ENCODE measurements at places on chromosomes 16 and 17. TPM values are rescaled to one million over a fixed set of nuclear protein-coding genes. Genes with fewer than 3 reads are reported as not detected.

DNA sequence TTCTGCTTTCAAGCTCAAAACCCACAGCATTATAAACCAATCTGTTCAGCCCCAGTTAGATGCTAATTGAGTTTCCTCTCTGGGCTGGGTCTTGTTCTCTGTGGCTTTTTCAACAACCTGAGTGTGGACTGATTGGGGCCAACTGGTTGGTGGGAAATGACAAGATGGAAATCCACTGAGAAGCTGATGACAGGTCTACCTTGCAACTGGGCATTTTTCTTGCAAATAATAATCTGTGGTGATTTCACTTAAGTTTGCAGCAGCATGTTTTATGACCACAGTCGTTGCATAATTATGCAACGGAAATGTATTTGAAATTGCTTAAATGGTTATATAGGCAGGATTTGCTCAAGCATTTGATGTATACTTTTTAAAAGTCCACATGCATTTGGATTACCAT lies 69.9 kb downstream of the AKAP1 start:
- no peak for DNase-seq

- peak; percentile 14 for DNase-seq
These were observed 1.7 kb upstream of the CDH11 start for GRCh38 chr16:65123396-65124211.

TPPP3 gene
- total RNA-seq: 3.8 TPM

FBXW10 gene
- under 0.01 TPM for total RNA-seq

HOXB6 gene
- total RNA-seq: 16.2 TPM

- DNase-seq: peak; percentile 61
These were observed 2.0 kb downstream of the POLR2A start for GRCh38 chr17:7486181-7486580.

HAS3 gene
- total RNA-seq: 0.26 TPM

CENPV gene
- 9.2 TPM for total RNA-seq

DNA sequence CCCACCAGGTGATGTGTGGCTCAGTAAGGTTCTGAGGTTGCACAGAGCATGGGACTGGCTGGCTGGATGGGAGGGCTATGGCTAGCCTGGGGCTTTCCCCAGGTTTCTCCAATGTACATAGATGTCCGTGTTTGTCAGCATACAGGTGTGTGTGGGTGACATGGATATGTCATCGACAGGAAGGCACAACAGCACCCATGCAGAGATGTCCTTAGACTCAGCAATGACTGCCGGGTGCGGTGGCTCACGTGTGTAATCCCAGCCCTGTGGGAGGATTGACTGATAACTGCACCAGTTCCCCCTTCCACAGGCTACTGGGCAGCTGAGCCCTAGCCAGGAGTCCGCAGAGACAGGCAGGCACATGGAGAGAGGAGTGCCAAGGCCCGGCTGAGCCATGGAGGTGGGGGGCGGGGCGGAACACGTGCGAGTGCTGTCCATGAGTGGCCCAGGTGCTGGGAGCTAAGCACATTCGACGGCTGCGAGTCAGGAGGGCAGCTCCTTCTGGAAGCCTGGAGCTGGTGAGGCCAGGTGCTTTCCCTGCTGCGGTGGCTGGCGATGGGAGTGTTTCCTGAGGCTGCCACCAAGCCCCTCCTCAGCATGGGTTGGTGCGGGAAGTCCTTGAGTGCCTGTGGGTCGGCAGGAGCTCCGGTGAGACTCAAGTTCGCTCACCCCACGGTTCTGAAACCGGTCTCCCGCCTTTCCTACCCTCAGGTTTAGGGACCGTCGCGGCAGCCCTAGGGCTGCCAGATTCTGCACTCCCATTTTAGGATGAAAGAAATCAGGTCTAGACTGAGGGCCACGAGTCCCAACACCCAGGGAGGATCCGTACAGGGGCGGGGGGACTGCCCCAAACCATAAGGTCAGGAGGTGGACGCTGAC lies 858 bp upstream of the ASPSCR1 start:
- DNase-seq: peak; percentile 15

DNA sequence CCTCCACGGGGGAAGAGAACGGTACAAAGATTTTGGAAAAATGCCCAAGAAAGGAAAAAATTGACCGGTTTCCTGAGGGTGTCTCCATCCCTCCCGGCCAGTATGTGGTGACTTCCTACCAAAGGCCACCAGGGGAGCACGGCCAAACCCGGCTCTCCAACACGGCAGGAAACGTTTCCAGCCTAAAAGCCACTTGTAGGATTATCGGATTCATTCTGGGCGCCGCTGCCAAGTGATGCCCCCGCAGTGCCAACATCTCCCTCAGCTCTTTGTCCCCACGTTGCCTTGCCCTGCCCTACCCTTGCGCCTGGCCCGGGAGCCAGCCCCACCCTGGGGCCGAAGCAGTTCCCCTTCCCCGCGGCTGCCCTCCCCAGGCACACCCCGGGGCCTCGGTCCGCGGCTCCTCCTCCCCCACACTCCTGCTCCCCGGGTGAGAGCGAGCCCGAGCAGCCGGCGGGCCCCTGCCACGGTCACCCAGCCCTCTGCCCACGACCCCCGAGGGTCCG lies 688 bp downstream of the CRK start:
- peak; percentile 70 for DNase-seq

DNA sequence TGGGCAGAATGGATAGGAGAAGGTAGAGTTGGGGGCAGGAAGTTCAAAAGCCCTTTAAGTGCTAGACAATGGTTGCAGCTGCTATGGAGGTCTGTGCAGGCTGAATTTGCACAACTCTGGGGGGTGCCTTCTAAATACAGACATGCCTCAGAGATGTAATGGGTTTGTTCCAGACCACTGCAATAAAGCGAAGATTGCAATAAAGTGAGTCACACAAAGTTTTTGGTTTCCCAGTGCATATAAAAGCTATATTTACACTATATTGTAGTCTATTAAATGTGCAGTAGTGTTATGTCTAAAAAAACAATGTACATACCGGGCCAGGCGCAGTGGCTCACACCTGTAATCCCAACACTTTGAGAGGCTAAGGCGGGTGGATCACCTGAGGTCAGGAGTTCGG lies 60.5 kb upstream of the MYOCD start:
- peak; percentile 81 for DNase-seq

ZSCAN10 gene
- total RNA-seq: not detected

MFAP4 gene
- 137 TPM for total RNA-seq

KRT34 gene
- total RNA-seq: under 0.01 TPM

- DNase-seq: no peak
These were observed 19.7 kb downstream of the ESRP2 start for GRCh38 chr16:68216240-68216639.

HASPIN gene
- 2.0 TPM for total RNA-seq

- DNase-seq: no peak
These were observed 198.5 kb downstream of the CYLD start for GRCh38 chr16:50940275-50940854.

TMEM186 gene
- 6.8 TPM for total RNA-seq

GRCh38 chr16:14057878-14058382 lies 13.2 kb upstream of the MRTFB start:
- DNase-seq: no peak

HEATR9 gene
- total RNA-seq: not detected

GRCh38 chr17:8563981-8564602 lies 66.4 kb downstream of the MYH10 start:
- DNase-seq: peak; percentile 27

DNA sequence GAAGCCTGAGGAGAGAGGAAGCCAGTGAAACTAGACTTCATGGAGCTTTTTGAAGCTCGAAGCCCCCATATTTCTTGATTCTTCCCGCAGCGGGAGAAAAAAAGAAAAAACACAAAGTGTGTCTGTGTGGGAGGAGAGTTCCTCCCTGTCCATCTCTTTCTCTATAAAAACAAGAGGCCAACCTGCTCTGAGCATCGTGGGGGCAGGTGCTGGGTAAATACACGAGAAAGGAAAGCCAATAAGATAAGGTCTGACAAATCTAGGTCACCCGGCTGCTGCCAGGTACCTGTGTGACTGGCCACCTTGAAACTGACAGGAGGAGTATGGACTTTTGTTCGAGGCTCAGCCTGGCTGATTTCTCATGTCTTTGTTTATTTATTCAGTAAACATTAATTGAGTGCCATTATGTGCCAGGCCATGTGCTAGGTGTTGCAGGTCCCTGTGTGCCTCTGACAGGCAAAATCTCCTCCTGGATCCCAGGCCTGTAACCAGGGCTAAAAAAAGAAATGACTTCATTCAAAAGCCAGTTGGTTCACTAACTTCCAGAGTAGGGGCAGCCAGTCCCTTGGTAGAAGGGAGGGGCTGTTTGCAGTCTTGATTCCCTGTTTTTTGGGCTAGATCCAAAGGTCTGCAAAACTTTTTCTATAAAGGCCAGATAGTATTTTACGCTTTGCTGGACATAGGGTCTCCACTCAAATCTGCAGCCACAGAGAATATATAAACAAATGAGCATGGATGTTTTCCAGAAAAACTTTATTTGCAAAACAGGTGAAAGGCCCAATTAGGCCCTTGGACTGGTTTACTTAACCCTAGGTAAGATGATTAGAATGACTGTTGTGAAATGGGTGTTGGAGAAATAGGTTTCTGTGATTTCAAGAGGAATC lies 35.6 kb downstream of the YPEL2 start:
- peak; percentile 83 for DNase-seq

- no peak for DNase-seq
These were observed 333.4 kb downstream of the MAF start for GRCh38 chr16:79267146-79267545.

- no peak for DNase-seq
These were observed 30.2 kb downstream of the OR1D5 start for GRCh38 chr17:3033248-3033640.

ENPP7 gene
- not detected for total RNA-seq

- no peak for DNase-seq
These were observed 108.9 kb upstream of the EEF2KMT start for GRCh38 chr16:5206331-5206990.

DNA sequence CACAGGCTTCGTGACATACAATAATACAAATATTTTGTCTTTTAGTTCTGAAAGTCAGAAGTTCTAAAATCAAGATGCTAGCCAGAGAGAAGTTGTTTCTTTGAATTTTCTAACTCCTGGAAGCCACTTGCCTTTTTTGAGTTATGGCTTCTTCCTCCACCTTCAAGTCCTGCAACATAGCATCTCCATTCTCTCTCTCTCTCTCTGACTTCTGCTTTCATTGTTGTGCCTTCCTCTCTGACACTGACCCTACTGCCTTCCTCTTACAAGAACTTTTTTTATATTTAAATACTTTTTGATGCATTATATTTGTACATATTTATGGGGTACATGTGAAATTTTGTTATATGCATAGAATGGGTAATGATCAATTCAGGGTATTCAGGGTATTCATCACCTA lies 205.9 kb downstream of the MAP2K6 start:
- DNase-seq: no peak

DNA sequence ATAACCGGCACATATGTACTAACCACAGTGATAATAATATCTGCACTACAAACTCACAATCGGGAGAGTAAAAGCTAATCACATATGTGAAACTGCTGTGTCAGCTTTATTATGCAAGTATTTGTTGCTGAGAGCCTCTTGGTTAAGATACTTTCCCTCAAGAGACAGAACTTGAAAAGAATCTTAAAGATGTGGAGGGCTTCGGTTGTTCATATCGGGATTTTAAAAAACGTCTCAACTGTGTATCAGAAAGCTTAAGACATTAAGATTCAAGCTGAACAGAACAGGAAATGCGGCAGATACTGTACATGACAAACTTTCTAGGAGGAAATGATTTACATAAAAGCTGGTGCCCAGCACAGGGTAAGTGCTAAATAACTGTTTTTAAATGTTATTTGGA lies 27.5 kb upstream of the HLF start:
- no peak for DNase-seq

DNA sequence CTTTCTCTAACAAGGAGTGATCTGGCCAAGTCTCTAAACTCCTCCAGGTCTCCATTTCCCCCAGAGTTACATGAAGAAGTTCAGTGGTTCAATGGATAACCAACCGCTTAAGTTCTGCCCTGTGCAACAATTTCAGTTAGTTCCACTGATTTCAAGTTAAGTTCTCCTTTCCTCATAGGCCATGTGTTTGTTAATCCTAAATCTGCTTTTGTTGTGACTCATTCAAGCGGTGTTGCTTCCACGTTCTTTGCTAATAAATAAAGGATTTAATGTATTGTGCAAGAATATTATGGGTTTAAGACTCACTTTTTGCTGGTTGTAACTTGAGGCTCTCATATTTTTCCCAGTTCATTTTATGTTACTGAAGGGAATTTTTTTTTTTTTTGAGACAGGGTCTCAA lies 36.3 kb downstream of the GNA13 start:
- peak; percentile 40 for DNase-seq

DRG2 gene
- 25.7 TPM for total RNA-seq

NME2 gene
- total RNA-seq: 686 TPM

ZNF668 gene
- 9.0 TPM for total RNA-seq

CDYL2 gene
- total RNA-seq: 2.1 TPM

SPATA32 gene
- not detected for total RNA-seq

KCNJ2 gene
- 48.1 TPM for total RNA-seq

- DNase-seq: no peak
These were observed 304.6 kb upstream of the FOXF1 start for GRCh38 chr16:86205521-86206245.

DNA sequence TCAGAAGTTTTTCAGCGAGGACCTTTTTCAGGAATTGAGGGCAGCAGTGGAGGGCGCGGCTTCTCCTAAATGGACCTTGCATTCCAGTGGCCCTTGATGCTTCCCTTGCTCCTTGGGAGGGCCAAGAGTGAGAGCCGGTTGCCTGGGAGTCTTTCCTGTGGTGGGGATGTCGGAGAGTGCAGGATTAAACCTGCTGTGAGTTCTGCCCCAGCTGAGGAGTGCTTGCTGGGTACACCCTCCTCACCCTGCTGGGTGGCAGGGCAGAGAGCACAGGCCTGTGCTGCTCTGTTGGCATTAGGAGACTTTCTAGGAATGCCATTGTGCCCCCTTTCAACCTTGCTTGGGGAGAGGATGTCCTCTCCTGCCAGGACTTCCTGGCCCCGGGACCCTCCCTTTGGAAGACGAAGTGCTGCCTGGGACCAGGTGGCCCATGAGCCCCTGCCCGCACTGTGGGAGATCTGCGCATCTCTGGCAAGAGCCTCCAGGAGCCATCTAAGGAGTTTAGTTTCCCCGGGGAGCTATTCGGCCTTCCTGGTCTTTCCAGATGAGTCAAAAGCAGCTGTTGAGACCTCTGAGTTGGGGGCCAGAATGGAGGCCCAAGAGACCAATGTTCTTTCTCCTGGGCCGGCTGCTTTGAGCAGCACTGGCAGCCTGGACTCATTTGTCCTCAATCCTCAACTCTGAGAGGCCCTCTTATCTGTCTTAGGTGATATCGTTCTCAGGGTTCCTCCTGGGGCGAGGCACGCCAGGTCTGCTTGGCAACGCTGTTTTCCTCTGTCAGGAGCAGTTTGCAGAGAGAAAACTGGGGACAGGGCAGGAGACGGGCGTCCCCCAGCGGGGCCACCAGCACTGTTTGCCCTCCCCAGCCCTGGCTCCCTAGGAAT lies 5.6 kb downstream of the LLGL2 start:
- no peak for DNase-seq

- no peak for DNase-seq
These were observed 454.3 kb downstream of the HAPSTR1 start for GRCh38 chr16:9545522-9546437.

CEP131 gene
- total RNA-seq: 7.4 TPM

Data from fibroblast of lung (primary cell).